ENCODE measurements at places on chromosomes 1 and 21.

DNA sequence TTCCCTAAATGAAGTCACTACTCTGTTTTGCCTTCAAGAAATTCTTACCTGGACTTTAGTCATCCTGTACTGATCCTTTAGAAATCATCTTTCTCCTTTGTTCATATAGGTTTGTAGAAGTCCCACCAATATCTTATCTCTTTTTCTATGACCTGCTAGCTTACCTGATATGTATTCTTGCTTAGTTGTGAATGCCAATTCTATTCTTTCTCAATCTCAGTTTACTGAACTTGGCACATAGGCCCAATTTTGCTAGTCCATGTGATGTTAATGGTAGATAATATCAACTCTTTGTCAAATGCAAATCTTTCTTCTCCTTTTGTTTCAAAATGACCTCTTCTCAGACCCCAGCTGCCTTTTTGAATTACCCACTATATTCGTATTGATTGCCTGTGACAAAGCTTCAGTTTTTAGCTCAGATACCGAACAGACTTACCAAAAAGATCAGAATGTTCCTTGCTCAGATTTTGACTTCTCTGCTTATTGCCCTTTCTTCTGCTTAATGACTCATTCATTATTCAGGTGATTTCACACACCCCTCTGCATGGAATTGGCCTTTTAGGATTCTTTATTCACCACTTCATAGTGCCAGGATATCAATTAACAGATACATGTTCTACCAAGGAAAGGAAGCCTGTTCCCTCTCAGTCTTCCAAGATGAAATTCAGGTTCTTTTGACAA is 20.6 kb downstream of the IPO9 start:
- DNase-seq = no peak

GRCh38 chr1:178581351-178582303 is 68.7 kb downstream of the TEX35 start:
- no peak for DNase-seq

GRCh38 chr1:1270813-1271212 is 2.8 kb downstream of the UBE2J2 start:
- DNase-seq = no peak

DNA sequence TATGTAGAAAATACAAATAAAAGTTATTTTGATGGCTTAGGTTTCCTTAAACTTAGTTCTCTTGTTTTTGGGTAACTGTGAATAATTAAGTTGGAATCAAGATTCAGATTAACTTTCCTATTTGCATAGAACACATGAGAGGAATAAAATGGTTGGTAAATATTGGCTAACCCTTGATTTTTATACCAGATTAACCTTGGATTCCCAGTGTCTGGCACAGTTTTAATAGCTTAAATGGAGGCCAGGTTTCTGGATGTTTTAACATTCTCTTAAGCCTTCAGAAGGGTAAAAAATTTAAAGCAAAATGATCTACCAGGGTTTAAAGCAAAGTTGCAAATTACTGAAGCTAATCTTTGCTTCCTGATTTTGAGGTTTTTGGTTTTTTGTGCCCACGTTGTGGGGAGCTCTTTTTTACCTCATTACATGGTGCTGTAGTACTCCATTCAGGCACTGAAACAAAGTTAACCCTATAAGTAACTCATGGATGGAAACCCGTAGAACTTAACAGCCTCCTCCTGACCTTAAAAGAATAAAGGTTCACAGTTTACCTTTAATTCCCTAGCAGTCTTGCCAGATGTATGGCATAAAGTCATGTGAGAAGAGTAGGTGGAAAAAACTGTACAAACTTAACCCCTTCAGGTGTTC is 8.4 kb upstream of the SPATA1 start:
- DNase-seq = no peak

DNA sequence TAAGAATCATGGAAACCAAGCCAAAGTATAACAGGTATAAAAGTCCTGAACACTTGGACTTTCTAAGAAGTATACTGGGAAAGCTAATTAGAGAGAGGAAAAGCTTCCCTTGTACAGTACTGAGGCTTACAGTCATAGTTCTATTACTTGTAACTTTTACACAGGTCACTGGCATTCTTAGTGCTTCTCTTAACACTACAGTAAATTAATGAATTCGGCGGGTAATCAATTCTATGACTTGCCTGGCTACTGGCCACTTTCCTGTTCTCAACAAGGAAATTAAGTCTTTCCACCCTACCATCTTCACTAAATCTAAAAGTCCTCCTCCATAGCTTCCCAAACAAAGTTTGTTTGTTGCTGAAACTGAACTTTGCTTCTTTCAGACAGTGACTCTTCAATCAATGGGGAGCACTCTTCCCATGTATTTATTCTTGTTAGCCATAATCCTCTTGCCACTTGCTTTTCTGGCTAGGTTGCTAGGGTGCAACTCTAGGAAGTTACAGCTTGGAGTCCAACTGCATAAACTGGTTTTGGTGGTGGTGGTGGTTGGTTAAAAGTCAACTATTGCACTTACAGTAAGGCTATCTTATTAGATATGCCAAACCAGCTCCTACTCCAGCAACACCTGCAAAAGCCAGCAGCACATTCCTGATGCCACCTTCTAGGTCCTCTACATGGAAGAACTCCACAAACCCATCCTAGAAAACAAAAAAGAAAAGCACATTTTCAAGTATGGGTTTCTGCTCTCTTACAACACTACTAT is 2.4 kb downstream of the MCL1 start:
- no peak for DNase-seq

DNA sequence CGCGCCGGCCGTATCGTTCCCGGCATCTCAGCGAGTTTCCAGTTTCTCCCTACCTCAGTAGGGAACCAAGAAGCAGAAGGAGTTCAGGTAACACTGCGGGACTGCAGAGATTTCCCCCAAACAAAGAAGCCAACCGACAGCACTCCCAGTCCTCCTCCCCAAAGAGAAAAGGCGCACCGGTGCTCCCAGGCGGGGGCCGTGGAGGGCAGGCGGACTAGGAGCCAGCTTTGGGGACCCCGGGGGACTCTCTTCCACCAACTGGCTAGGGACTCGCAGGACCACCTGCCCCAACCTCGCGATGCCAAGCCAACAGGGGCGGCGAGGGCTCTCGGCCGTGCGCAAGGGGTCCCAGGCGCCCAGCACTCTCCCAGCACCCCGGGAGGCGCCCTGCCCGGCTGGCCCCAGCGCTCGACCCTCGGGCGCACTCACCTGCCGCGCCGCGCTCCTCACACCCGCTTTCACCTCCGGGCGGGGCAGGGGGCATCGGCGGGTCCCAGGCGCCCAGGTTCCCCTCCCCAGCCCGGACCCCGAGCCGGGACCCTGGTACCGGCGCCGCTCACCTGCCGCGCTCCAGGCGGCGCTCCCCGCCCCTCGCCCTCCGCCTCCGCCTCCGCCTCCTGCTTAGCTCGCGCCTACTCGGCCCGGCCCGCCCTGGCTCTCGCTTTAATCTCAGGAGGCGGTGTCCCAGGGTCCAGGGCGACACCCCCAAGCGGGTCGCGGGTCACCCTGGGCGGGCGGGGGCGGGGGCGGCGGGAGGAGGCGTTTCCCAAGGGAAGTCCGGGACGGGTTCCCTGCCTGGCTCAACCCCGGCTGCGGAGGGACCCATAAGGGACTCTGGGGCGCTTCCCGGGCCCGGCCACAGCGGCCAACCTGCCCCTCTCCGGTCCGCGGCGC is at the start of gene TMPRSS2:
TSS of gene TMPRSS2 (minus strand) at position 638 of the 894 bp plus-strand sequence. CDS start 10,025 bp downstream, outside the sequence.
- no peak for DNase-seq
